ENCODE measurements at places on chromosomes 5 and 9.

DNA sequence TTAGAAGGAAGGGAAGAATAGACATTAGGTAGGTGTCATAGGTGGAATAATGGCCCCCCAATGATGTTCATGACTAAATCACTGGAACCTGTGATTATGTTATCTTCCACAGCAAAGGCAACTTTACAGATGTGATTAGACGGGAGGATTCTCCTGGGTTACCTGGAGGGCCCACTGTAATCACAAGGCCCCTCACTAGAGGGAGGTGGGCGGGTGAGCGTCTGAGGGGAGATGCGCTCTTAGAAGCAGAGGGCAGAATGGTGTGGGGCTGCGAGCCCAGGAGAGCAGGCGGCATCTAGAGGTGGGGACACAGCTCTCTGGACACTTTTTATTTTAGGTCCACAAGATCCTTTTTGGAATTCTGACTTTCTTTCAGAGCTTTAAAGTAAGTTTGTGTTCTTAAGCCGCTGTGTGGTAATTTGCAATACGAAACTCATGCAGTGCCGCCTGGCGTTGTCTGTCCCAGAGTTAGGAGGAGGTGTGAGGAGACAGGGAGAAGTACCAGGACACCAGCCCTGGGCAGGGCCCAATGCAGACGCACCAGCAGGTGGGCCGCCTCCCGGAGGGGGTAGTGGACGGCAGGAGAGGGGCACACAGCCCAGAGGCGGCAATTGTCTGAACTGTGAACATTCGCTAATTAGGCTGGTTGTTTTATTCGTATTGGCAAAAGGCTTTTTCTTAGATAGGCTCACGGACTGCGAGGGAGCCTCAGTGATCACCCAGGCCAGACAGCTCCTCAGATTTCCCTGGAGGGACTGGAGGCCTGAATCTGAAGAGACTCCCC lies 51.1 kb upstream of the FANCC start:
- no peak for DNase-seq

DNA sequence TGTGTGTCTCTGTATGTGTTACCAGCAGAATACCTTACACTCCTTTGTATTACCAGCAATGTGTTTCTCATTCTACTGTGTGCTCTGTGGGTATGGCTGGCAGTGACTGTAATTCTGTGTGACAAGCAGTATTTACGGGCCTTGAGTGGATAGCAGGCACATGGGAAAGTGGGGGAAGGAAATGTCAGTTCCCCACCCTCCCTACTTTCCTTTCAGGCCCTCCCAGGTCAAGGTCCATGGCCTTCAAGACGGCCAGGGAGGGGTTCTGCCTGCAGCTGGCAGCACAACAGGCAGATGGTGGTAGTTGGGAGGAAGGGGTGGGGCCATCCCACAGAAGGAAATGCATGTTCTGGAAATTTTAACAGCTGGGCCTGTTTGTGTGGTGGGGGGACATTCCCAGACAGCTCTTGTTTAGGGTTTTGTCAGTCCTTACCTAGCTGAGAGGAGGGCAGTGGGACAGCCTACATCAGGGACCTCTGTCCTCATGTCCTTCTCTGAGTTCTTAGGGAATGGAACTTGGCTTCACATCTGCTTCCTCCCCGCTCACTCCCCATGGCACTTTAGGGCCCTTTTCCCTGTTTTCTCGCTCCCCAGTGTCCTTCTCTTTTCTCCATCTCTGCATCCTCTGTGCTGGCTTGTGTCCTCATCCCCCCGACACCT lies 14.6 kb upstream of the TNIP1 start:
- no peak for DNase-seq

DNA sequence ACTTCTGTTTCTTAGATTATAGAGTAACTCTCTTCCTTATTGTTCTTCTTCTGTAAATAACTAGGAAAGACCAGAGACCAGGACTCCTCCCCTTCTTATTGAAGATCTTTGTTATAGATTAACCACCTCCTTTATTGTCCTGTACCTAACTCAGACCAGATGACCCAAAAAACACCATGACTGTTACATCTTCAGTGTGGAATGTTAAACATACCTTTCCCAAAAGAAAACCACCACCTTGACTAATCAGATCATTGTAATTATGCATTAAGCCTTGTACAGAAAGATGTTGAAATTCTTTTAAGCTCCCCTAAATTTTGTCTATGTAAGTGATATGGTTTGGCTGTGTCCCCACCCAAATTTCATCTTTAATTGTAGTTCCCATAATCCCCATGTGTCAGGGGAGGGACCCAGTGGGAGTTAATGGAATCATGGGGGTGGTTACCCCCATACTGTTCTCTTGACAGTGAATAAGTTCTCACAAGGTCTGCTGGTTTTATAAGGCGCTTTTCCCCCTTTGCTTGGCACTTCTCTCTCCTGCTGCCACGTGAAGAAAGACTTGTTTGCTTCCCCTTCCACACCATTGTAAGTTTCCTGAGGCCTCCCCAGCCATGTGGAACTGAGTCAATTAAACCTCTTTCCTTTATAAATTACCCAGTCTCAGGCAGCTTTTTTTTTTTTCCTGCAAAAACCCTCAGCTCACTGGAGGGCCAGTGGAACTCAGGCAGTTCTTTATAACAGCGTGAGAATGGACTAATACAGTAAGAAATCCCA lies 26.3 kb downstream of the ARSB start:
- DNase-seq, result no peak

DNA sequence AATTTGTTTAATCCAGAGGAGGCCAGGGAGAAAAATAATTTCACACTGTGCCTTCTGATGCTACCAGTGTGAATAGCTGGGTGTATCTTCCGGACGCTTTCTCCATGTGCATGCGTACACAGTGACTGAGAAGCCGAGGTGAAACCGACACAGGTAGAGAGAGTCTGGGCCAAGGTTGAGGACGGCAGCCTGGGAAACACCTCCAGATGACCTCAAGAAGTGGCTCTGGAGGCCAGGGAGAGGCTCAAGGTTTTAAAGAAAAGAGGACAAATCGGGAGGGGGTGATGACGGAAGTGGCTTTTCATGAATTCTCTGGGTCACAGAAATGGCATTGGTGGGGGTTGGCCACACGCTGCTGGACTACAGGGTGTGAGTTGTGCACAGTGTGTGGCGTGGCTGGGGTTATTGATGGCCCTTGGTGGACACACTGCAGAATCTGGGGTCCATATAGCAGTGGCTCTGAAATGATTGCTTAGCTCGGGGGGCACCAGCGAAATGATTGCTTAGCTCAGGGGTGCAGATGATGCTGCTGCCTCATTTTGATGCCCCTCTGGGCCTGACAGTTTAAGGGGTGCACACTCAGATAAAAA lies 34.1 kb upstream of the LRRC14B start:
- no peak for DNase-seq

DNA sequence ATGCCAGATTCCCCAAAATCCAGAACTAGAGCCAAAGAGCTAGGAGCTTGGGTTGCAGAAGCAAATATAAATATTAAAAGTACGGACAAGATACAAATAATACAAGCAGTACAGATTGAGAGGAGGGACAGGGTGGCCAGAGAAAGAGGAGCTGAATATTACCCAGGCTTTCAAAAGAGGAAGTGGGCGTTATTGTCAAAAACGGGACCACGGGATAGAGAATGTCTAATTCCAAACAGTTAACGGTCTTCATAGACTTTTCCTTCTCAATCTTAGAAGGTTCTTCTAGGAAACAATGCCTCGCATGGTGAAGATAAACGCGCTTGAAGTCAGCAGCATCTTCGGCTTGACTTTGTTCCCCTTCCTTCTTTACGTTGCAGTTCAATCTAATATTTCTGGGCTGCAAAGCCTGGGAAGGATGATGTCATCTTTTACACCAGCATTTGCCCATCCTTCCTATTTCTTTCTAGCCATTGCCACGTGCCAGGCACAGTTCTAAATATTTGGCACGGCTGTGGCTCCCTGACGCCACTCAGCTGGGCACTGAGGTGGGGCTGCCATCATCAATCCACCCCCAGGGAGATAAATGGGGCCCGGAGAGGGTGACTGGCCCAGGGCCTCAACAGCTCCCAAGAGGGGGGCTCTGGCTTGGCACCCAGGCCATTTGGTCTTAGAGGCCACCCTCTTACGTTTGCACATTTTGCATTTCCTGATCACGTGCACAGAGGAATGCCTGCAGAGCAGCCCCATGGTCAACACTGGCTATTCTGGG lies 16.3 kb upstream of the OLFM1 start:
- no peak for DNase-seq

DNA sequence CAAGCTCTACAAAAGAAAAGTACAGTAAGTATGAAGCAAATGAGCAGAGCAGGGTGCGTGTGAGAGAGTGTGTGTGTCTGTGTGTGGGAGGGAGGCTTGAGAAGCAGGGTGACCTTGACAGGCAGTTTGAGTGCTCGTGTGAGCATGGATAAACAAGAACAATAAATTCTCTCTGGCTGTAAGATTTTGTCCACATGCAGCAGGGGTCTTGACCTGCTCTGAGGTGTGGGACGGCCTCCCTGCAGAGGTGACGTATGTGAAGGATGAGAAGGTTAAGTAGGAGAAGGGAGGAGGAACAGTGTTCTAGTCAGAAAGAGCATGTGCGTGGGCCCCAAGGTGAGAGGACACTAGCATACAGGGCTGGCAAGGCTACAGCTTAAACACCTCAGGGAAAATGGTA lies 49.0 kb downstream of the SPTLC1 start:
- DNase-seq, result no peak

GRCh38 chr5:41772056-41772455 lies 98.2 kb downstream of the OXCT1 start:
- no peak for DNase-seq

GRCh38 chr5:7478459-7478858 lies 82.5 kb downstream of the ADCY2 start:
- DNase-seq, result no peak

- DNase-seq, result no peak
Observed at GRCh38 chr5:50749181-50749580, 82.7 kb downstream of the PARP8 start.

- no peak for DNase-seq
Observed at GRCh38 chr5:132915681-132916080, 42.2 kb downstream of the LEAP2 start.

DNA sequence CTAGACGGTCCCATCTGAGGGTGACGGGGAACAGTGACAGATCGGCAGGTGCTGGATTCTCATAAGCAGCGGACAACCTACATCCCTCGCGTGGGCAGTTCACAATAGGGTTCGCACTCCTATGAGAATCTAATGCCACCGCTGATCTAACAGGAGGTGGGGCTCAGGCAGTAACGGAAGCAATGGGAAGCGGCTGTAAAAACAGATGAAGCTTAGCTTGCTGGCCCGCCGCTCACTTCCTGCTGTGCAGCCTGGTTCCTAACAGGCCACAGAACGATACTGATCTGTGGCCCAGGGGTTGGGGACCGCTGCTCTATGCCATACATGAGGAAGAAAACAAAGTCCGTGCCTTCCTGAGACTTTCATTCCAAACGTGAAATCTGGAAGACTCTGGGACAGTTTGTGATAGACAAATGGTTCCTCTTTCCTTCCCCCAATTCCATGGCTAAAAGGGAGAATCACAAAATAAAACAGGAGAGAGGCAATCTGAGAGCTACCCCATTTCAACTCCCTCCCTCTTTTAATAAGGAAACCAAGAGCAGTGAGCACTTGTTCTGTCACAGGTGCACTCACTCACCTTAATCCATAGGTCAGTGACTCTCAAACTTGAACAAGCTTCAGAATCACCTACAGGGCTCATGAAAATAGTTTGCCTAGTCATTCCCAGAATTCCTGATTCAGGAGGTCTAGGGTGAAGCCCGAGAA lies 12.1 kb downstream of the PDCL start:
- DNase-seq, result peak; percentile 17

DNA sequence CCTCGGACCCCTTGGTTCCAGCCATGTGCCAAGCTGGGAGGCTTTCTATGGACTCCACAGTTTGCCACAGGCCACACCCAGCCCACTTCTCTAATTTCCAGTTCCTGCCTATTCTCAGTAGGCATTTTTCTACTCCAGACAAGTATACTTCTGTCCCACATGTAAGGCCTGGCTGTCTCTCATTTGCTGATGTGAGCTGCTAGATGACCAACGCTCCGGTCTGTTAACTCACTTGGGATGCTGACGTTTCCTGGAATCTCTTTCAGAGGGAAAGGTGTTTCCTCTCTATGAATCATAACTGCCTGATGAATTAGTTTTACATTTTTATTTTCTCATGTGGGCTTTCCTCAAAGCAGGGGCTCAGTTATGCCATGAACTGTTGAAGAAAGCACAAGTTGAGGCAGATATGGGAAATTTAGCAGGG lies 36.3 kb downstream of the ERGIC1 start:
- no peak for DNase-seq

DNA sequence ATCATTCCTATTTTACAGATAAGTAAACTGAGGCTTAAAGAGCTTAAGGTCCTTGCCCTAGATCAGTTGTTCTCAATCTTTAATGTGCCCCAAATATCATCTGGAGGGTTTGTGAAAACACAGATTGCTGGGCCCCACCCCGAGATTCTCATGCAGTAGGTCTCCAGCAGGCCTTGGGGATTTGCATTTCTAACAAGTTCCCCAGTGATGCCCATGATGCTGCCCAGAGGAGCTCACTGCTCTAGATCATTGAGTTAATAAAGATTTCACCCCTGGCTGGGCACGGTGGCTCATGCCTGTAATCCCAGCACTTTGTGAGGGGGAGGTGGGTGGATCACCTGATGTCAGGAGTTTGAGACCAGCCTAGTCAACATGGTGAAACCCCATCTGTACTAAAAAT lies 42.8 kb upstream of the RAD23B start:
- DNase-seq, result no peak

- DNase-seq, result no peak
Observed at GRCh38 chr5:73369278-73369677, 79.3 kb downstream of the FOXD1 start.

GRCh38 chr9:5500441-5501235 lies 9.7 kb upstream of the PDCD1LG2 start:
- no peak for DNase-seq

DNA sequence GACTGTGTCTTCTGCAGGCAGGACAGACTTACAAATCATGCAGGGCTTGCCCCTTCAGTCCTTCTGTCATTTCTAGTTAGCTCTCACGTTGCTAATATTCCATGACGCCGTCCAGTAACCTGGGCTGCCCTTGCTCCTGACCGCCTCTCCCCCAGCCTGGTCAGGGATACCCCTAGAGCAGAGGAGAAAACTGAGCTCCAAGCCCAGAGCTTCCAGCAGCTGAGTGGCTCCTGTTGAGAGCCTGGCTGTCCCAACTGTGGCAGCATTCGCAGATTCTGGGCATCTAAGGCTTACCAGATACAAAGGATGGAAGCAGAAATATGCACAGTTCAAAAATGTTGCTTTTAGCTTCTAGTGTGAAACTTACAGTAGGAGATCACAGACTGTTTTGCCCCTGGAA lies 185.2 kb downstream of the CD180 start:
- DNase-seq, result no peak

GRCh38 chr9:29282121-29282520 lies 1708.8 kb upstream of the C9orf72 start:
- no peak for DNase-seq

DNA sequence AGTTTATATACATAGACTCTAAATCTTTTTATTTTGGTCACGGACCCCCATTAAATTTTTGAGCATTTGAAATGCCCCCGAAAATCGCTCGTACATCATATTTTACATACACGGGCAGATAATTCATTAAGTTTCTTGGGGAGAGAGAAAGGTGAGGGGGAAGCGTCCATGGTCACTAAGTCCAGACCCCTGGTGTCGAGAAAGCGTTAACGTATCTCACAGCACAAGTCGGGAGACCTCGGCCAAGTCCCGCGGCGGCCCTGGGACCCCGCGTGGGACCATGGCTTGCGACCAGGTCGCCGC lies 794 bp downstream of the PTBP3 start:
- DNase-seq, result no peak

Data from stimulated activated CD4-positive, alpha-beta T cell treated with anti-CD3 and anti-CD28 coated beads, TNF-alpha, amount 100 ng/mL, for 4 hours (primary cell).